ENCODE measurements at places on chromosomes 16 and 17. TPM values are rescaled to one million over a fixed set of nuclear protein-coding genes. Genes with fewer than 3 reads are reported as not detected.

DNA sequence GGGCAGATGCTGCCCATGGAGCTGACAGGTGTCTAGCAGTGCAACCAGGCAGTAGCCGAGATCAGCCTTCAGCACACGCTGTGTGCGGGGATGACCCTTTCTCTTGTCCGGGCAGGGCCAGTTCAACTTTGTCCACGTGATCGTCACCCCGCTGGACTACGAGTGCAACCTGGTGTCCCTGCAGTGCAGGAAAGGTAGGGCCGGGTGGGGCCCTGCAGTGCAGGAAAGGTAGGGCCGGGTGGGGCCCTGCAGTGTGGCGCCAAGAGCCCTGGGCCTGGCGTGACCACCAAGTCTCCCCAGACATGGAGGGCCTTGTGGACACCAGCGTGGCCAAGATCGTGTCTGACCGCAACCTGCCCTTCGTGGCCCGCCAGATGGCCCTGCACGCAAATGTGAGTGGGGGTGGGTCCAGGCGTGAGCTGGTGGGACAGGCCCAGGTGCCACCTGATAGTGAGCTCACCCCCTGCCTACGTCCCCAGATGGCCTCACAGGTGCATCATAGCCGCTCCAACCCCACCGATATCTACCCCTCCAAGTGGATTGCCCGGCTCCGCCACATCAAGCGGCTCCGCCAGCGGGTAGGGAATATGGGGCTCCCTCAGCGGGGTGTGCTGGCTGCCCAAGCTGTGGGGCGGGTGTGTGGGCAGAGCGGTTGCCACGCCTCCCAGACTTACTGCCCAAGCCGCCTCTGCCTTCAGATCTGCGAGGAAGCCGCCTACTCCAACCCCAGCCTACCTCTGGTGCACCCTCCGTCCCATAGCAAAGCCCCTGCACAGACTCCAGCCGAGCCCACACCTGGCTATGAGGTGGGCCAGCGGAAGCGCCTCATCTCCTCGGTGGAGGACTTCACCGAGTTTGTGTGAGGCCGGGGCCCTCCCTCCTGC, 40.2 kb downstream of the TSC2 start:
- H3K27ac ChIP-seq: no peak overlapping the region
- H3K27me3 ChIP-seq: no peaks in the 10 kb centered on the region
- no peak for DNase-seq
- H3K4me1 ChIP-seq: no peaks in the 10 kb centered on the region
- no peak overlapping the region for H3K4me3 ChIP-seq

The SULT1A3 gene
- total RNA-seq: 29.7 TPM

- no peaks in the 10 kb centered on the region for H3K27me3 ChIP-seq
- no peaks in the 10 kb centered on the region for H3K36me3 ChIP-seq
- H3K4me3 ChIP-seq: no peak within 1 kb of the TSS
- no peaks in the 10 kb centered on the region for H3K4me1 ChIP-seq
- no peak within 1 kb of the TSS for H3K27ac ChIP-seq
Observed at GRCh38 chr17:36937001-36937958, at the start of gene LHX1. Gene LHX1, plus strand, starts transcription at chr17:36937475. Its CDS starts 723 bp downstream, at chr17:36938198.

GRCh38 chr17:70446446-70446845, 277.1 kb downstream of the KCNJ2 start:
- DNase-seq: no peak
- H3K27me3 ChIP-seq: no peaks in the 10 kb centered on the region
- H3K4me1 ChIP-seq: no peaks in the 10 kb centered on the region
- H3K4me3 ChIP-seq: no peak overlapping the region

The ANKRD40CL gene
- not detected for total RNA-seq

- H3K27me3 ChIP-seq: no peaks in the 10 kb centered on the region
- no peak overlapping the region for H3K4me3 ChIP-seq
- peaks cover 1% of the 10 kb centered on the region for H3K4me1 ChIP-seq
- DNase-seq: peak; percentile 73
- peaks cover 3% of the 10 kb centered on the region for H3K36me3 ChIP-seq
Observed at GRCh38 chr16:71927383-71927782, 32.1 kb downstream of the IST1 start.

DNA sequence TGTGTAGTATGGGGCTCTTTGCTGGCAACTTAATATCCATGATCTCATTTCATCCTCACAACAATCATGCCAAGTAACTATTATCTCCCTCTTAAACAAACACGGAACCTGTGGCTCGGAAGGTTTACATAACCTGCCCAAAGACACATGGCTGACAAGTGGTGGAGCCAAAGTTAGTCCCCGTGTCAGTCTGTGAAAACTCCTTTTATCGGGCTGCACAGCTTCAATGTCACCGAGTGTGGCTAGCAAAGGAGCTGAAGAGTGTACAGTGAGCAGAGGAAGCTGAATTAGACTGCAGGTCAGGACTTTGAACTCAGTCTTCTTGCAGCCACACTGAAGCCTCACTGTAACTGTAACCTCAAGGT, 80.3 kb downstream of the PARN start:
- H3K36me3 ChIP-seq: no peaks in the 10 kb centered on the region
- no peak overlapping the region for H3K27ac ChIP-seq
- DNase-seq: no peak
- no peaks in the 10 kb centered on the region for H3K27me3 ChIP-seq
- no peak overlapping the region for H3K4me3 ChIP-seq
- peaks cover 2% of the 10 kb centered on the region for H3K4me1 ChIP-seq

DNA sequence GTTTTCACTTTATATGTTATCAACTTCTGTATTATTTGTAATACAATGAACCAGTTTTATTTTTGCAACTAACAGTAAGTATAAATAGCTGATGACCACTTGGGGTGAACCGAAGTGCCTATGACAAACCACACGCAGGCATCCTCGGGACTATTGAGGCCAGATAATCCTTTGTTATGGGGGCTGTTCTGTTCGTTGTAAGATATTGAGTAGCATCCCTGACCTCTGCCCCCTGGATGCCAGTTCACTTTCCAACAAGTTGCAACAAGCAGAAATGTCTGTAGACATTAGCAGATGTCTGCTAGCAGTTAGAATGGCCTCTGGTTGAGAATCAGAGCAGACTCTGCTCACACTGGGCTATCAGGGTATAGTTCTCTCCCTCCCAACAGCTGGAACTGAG, 277.0 kb downstream of the WWOX start:
- DNase-seq: no peak
- no peak overlapping the region for H3K27ac ChIP-seq
- no peaks in the 10 kb centered on the region for H3K36me3 ChIP-seq
- H3K27me3 ChIP-seq: no peaks in the 10 kb centered on the region
- no peaks in the 10 kb centered on the region for H3K4me1 ChIP-seq

GRCh38 chr17:68706356-68706920, 105.3 kb upstream of the FAM20A start:
- no peak overlapping the region for H3K27ac ChIP-seq
- H3K4me1 ChIP-seq: no peaks in the 10 kb centered on the region
- H3K36me3 ChIP-seq: no peaks in the 10 kb centered on the region
- DNase-seq: no peak
- H3K4me3 ChIP-seq: no peak overlapping the region
- H3K27me3 ChIP-seq: no peaks in the 10 kb centered on the region

The GDPD3 gene
- total RNA-seq: 6.0 TPM

DNA sequence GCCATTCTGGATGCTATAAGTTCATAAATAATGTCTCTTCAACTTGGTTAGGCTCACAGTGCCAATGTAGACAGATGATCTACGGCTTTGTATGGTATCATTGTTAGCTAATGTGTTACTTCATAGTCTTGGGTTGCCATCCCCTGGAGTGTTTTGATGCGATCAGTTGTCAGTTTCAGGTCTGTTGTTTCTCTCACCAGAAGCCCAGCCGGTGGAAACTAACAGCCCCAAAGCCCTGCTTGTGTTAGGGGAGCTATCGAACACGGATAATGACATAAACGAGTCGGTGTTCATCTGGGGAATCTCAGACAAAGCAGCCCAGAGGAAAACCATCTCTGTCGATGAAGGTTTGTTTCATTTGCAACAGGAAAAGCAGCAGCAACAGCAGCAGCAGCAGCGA, 107.4 kb upstream of the ANKFN1 start:
- H3K4me1 ChIP-seq: no peaks in the 10 kb centered on the region
- no peak overlapping the region for H3K4me3 ChIP-seq

The SLC25A10 gene
- total RNA-seq: 3.0 TPM

The SSTR5 gene
- total RNA-seq: 0.26 TPM

The KRTAP4-1 gene
- total RNA-seq: not detected

DNA sequence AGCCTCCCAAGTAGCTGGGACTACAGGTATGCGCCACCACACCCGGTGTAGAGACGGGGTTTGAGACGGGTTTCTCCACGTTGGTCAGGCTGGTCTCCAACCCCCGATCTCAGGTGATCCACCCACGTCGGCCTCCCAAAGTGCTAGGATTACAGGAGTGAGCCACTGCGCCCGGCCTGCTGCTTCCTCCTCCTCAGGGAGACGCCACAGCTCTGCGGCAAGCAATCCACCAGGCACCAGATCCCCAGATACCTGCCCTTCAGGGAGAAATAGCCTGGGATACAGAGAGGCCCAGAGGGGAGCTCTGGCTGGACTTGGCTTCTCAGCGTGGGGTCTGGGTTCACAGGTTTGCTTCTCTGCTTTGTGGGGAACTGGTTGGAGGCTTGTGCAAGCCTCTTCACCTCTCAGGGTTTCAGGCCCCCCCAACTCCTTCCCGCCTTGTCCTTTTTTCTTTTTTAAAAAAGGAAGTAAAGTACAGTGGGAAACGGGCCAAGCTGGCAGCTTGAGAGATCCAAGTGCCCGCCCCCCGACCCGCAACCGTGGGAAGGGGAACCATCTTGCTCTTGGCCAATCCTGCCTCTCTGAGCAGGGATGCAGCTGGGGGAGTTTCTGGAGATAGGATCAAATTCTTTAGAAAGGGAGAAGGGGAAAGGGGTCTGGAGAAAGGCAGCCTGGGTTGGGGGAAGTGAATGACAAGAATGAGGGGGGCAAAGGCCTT, 2.6 kb upstream of the SPHK1 start:
- no peaks in the 10 kb centered on the region for H3K27me3 ChIP-seq
- H3K4me3 ChIP-seq: no peak overlapping the region
- no peaks in the 10 kb centered on the region for H3K36me3 ChIP-seq
- DNase-seq: peak; percentile 74
- no peak overlapping the region for H3K27ac ChIP-seq
- no peaks in the 10 kb centered on the region for H3K4me1 ChIP-seq

DNA sequence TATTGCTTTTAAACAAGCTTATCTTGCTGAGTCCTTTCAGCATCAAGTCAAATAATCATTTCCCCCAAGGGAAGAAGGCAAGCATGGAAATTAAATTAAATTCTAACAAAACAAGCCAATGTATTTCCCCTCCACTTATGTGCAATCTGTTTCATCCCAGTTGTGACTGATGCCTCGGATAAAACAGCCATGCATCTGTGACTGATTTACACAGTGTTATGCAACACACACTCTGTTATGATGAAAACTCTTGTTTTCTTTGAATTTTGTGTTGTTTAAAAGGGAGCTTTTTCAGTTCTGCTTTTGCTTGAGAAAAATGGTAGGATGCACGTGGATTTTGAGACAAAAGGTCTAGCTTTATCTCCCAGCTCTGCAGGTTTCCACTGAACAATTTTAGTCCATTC, 32.6 kb downstream of the TMEM100 start:
- H3K36me3 ChIP-seq: no peaks in the 10 kb centered on the region
- H3K4me3 ChIP-seq: no peak overlapping the region
- no peaks in the 10 kb centered on the region for H3K27me3 ChIP-seq
- no peaks in the 10 kb centered on the region for H3K4me1 ChIP-seq

- H3K27me3 ChIP-seq: no peaks in the 10 kb centered on the region
- no peaks in the 10 kb centered on the region for H3K36me3 ChIP-seq
- DNase-seq: no peak
Observed at GRCh38 chr17:55424893-55425540, 3.4 kb upstream of the MMD start.

DNA sequence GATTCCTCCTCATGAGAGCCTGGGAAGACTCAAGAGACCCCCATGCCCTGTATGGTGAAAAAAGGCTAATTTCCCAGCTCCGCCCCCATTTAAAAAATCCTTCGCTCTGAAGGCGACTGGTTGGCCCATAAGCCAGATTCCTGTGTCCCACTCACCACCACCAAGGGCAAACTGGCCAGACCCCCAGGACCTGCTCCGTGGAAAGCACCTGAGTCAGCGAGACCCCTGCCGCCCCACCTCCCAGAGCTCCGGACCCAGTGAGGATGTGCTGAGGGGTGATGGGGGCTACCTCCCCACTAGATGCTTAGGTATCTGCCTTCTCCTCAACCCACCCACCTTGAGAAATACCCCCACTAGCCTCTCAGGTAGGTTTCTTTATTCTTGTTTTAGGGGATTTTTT, 42.2 kb downstream of the RBFOX3 start:
- H3K27me3 ChIP-seq: no peaks in the 10 kb centered on the region
- H3K4me3 ChIP-seq: no peak overlapping the region
- H3K36me3 ChIP-seq: no peaks in the 10 kb centered on the region
- DNase-seq: peak; percentile 48

GRCh38 chr17:71188811-71189492, 931.9 kb upstream of the SOX9 start:
- no peaks in the 10 kb centered on the region for H3K4me1 ChIP-seq
- DNase-seq: no peak
- H3K27ac ChIP-seq: no peak overlapping the region

DNA sequence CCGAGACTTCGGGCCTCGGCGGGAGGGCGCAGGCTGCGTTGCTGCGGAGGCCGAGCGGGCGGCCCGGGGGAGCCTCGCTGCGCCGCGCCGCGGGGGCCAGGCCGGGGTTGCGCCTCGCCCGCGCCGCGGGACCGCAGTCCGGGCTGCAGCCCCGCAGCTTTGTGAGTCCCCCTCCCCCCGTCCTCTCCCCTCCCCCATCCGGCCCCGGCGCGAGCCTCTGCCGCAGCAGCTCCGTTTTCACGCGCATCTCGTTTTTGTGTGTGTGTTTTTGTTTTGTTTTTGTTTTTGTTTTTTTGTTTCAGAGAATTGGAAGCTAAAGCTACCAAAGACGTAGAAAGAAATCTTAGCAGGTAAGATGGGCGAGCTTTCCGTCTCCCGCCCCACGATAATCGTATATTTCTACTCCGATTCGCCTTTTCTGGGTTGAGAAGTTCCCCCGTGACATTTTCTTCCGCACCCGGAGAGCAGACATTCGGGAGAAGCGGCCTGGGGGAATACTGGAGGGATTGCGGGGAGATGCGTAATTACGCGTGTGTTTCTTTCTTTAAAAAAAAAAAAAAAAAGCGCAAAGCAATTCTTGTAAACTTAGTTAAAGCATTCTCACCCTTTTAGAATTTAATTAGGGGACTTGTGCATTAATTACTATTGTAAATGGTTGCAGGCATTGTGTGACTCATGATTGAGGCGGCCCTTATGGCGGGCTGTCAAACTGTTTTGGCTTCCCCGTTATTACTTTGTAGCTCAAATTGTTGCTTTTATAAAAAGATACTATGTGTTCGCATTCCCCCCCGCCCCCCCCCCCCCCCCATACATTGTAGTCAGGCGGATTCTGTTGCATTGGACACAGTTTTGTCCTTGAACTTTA, 732 bp downstream of the TNRC6A start:
- no peaks in the 10 kb centered on the region for H3K27me3 ChIP-seq
- H3K4me3 ChIP-seq: peak overlapping the region; percentile 99
- H3K27ac ChIP-seq: peak overlapping the region; percentile 99

The EVPLL gene
- total RNA-seq: not detected

DNA sequence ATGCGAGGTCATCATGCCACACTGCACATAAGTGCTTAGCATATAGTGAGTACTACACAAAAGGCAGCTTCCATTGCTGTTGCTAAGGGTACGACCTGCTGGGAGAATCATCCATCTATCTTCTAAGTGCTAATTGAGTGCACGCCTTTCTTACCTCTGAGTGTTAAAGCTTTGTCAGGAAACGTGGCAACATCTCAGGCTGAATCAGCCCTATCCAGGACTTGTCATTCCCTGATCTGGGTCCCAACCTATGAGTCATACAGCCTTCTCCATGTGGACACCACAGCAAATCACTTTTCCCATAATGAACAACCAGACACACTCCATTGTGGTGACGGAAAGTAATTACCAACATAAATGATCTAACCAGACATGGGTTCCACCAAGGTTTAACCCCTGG, 201.1 kb upstream of the MAF start:
- no peaks in the 10 kb centered on the region for H3K36me3 ChIP-seq
- no peak for DNase-seq
- H3K4me1 ChIP-seq: no peaks in the 10 kb centered on the region

The PRKCA gene
- total RNA-seq: 11.9 TPM
